ENCODE measurements at places on chromosomes 1 and 21.

GRCh38 chr1:58927041-58927721 lies 143.3 kb upstream of the JUN start:
- no peak for DNase-seq

DNA sequence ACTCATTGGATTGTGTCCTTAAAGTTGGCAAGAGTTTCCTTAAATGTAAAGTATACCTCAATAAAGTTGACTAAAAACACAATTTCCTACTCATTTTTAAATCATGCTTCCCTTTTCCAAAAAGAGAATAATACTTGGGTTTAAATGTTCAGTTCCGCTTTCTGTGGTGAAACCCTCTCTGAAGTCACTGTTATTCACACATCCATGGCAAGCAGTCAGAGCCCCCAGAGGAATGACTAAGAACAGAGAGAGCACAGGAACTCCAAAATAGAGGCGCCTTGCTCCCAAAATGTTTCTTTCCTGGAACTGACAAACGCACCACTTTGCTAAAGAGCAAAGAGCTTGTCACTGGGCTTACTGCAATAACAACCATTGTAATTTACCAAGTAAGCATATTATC lies 142.5 kb downstream of the TIAM1 start:
- peak; percentile 51 for DNase-seq

DNA sequence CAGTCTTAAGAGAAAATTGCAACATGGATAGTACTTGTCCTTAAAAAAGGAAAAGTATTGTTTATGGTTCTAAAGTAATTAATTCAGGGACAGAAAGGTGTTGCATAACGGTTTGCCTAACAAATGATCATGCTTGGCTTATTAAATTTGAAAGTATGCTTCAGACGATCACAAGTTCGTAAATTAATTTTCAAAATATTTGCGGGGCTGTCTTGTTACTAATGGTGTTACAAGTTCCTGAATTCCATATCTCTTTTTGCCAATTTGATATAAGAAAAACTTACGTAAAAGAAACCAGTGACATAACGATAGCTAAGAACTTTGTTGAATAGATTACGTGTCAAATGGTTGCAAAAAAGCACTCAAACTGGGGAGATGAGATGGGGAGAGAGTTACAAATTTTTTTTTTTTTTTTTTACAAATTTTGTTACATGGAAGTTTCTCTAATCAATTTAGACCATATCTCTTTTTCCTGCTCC lies 1.3 kb downstream of the AGO3 start:
- no peak for DNase-seq

DNA sequence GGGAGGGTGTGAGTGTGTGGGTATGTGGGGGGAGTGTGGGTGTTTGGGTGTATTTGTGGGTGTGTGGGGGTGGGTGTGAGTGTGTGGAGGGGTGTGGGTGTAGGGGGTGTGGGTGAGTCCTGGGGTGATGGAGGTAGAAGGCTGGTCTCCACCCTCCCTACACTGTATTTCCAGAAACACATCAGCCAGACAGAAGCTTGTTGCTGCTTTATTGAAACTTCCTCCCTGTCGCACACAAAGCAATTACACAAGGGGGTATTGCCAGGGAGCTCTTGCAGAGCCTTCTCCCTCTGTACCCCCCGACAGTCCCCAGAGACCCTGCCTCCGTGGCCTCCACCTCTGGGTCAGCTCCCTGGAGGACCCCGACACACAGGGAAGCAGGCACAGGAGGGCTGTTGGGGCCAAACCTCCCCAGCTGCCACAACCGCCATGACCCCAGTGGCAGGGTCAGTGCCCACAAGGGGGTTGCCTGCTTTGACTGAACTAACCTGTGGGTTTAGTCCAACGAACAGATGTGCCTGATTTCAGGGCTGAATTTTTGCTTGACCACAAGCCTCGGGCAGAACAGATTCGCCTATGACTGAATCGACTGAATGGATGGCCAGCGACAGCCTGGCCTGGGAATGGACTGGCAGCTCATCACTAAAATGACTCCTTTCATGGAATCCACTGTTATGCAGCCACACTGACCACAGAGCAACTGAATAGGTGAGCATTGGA lies 9.1 kb upstream of the MATN1 start:
- DNase-seq = no peak

- DNase-seq = no peak
Observed at GRCh38 chr1:112460615-112461014, 48.1 kb upstream of the WNT2B start.

- no peak for DNase-seq
Observed at GRCh38 chr1:202462342-202463076, 114.0 kb downstream of the PPP1R12B start.

DNA sequence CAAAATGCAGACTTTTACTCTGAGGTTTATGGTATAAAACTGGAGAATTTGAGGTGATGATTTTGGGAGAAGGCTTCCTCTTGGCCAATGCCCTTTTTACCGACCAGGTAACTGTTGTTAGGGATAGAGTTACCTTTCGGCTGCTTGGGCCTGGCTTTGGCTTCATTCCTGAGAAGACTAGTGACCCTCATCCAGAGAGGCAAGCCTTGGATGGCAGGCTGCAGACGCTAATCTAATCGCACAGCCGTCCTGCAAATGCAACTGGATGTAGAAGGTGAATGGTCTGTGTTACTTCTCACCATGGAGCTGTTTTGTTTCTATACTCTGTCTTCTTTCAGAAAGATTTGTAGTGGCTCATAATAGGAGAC lies 124.6 kb downstream of the CNIH3 start:
- DNase-seq = no peak

GRCh38 chr1:77313491-77313890 lies 31.7 kb downstream of the AK5 start:
- DNase-seq = no peak

- no peak for DNase-seq
Observed at GRCh38 chr1:173590557-173590956, 12.3 kb downstream of the SLC9C2 start.

- no peak for DNase-seq
Observed at GRCh38 chr1:223836586-223836985, 9.2 kb downstream of the TP53BP2 start.

GRCh38 chr1:9347095-9347850 lies 54.6 kb downstream of the SPSB1 start:
- no peak for DNase-seq

- no peak for DNase-seq
Observed at GRCh38 chr1:113153116-113153803, 80.3 kb downstream of the LRIG2 start.

DNA sequence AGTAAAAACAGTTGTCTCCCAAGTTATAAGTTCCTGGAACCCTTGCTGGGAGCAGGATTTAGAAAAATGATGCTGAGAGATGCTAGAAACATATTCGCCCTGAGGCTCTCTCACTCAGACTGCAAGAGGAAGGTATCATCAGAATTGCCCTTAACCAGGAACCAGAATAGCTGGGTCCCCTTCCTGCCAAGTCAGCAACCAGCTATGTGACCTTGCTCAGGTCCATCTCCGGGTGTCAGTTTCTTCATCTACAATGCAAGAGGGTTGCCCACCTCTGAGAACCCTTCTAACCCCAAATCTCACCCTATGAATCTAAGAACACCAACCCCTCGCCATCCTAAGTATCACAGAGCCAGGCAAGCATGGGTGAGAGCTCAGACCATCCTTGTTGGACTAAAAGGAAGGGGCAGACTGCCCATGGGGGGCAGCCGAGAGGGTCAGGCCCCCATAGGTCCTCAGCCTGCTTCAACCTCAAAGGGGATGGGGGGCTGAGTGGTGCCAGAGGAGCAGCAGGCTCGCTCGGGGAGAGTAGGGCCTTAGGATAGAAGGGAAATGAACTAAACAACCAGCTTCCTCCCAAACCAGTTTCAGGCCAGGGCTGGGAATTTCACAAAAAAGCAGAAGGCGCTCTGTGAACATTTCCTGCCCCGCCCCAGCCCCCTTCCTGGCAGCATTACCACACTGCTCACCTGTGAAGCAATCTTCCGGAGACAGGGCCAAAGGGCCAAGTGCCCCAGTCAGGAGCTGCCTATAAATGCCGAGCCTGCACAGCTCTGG lies 390 bp upstream of the S100A9 start:
- no peak for DNase-seq

- DNase-seq = no peak
Observed at GRCh38 chr1:47837056-47837830, 159.9 kb downstream of the TRABD2B start.

DNA sequence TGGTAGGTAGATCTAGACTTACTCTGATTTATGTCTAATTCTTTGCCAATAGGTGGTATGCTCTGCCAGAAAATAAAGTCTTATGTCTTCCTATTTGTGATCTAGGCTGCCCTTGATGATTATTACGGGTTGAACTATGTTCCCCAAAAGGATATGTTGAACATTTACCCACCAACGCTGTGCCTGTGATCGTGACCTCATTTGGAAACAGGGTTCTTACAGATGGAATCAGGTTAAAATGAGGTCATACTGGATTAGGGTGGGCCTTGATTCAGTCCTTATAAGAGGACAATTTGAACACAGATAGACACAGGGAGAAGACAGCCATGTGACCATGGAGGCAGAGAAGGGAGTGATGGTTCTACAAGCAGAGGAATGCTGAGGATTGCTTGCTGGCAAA lies 95.1 kb upstream of the BCAR3 start:
- no peak for DNase-seq

- no peak for DNase-seq
Observed at GRCh38 chr1:6123083-6123482, 57.0 kb downstream of the CHD5 start.

DNA sequence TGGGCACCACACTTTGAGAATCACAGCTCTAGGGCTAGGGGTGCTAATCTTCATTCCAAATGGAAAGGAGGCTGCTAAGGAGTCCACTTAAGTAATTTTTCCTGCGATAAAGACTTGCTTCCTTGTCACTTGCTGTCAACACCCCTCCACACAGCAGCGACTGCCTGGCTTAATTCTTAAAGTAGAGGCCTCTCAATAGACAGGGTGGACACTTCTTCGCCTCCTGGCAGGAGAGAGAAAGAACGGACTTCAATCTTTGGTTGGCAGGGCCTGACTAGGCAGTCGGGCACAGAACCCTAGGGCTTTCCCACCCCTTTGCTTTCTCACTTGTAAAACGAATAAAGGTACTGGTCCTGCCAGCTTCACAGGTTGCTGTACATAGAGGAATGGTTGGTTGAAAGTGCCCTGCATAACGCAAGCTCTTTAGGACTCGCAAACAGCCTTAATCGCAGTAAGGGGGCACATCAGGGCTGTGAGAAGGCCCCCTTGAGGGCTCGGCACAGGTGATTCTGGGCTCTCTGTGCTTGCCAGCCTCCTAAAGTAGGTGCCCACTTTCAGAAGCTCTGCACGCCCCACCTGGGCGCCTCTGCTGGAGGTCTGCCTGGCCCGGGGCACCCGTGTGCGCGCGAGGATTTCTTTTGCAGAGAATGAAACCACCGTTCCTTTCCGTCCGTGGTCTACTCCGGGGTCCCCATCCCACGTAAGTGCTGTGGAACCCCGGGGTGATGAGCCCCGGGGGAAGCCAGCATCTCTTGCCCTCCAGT lies 47.6 kb upstream of the CD34 start:
- DNase-seq = no peak

GRCh38 chr1:30976143-30976542 lies 67.6 kb upstream of the SDC3 start:
- DNase-seq = no peak

GRCh38 chr1:167158111-167158812 lies 62.4 kb upstream of the POU2F1 start:
- DNase-seq = no peak

GRCh38 chr21:19368944-19369343 lies 965.4 kb upstream of the TMPRSS15 start:
- no peak for DNase-seq
